ENCODE measurements at places on chromosomes 4 and X. TPM values are rescaled to one million over a fixed set of nuclear protein-coding genes. Genes with fewer than 3 reads are reported as not detected.
A peak's percentile ranks its signal among the peaks of the same experiment; 100 is the strongest.

GRCh38 chr4:25160714-25161592 lies 704 bp upstream of the SEPSECS start:
- peak; percentile 15 for DNase-seq

DNA sequence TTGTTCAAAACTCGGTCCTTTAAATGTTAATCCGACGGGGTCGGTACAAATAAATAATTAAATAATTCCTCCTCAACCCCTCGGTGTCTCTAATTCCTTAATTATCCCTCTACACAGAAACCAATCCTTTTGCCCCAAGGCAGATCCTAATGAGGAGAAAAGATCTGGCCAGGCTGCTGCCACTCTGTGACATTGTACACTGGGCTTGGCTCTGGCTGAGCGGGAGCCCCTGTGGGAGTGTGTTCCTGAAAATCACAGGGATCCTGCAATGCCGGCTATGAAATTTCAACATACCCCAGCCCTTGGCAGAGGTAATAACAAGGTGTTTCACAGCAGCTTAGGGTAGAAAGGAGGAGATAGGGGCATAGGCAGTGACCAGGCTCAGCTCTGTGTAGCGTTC lies 96.0 kb downstream of the DHRSX start:
- DNase-seq: no peak

GRCh38 chrX:24241822-24242648 lies 71.8 kb downstream of the SUPT20HL2 start:
- no peak for DNase-seq

GRCh38 chr4:121256887-121257466 lies 92.9 kb upstream of the TNIP3 start:
- no peak for DNase-seq

GRCh38 chr4:145815027-145815612 lies 123.5 kb downstream of the ZNF827 start:
- no peak for DNase-seq

The BEND4 gene
- 0.22 TPM for total RNA-seq

GRCh38 chr4:155047755-155048154 lies 160.7 kb upstream of the NPY2R start:
- DNase-seq: no peak

DNA sequence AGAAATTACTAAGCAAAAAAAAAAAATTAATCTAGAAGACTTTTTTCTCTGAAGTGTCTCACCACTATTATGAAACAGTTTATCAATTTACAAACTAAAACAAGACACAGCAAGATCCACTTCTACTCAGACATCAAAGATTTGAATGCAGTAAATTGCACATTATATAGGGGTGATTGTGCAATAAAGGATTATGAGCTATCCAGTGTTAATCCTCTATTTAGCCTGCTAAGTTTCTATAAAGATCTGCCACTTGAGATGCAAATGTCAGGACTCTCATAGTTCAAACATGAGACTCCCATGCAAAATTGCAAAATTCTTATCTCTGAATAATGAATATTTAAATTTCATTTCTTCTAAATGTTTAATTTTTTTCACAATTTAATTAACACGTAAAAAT lies 2.2 kb downstream of the TECRL start:
- no peak for DNase-seq

- DNase-seq: no peak
These were observed 16.7 kb upstream of the ACOT9 start for GRCh38 chrX:23759821-23760220.

The TMEM47 gene
- total RNA-seq: 34.7 TPM

DNA sequence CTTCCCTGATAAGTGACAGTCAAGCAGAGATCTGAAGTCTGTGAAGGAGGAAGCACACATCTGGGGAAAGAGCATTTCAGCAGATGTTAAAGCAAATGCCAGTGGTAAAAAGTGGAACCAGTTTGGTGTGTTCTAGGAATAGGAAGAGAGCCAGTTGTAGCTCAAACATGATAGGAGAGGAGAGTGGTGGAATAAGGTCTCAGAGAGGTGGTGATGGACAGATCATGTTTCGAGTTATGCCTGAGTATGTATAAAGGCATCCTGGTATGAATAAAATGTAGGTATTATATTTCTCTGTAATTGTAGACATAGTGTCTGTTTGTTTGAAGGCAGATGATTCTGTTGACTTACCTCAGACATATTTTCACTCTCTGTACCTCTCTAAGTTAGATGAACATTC lies 89.1 kb downstream of the LARP7 start:
- no peak for DNase-seq

The ZCCHC12 gene
- total RNA-seq: not detected

- DNase-seq: peak; percentile 76
These were observed 28.7 kb downstream of the CLDN34 start for GRCh38 chrX:9995855-9996339.

- no peak for DNase-seq
These were observed 10.0 kb downstream of the LAGE3 start for GRCh38 chrX:154469114-154469513.

GRCh38 chr4:182894681-182895275 lies 22.4 kb downstream of the DCTD start:
- DNase-seq: no peak

DNA sequence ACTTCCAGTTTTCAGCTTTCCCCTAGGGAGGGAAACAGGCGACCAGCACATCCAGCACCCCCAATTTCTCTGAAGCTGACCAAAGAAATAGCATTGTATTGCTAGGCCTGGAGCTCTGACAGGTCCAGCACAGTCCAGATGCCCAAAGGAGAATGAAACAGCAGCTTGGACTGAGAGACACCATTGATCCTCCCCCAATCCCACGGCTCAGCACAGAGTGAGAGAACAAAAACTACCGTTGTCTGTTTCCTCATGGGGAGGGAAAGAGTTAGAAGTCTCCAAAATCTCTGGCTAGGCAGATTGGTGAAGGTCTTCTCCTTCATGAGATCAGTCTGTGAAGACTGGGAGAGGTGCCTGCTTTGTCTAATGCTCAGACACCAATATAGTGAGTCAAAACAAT lies 8.6 kb downstream of the TCEAL7 start:
- no peak for DNase-seq

The CXorf58 gene
- total RNA-seq: 1.5 TPM

- no peak for DNase-seq
These were observed 24.1 kb upstream of the ZDHHC15 start for GRCh38 chrX:75546724-75547511.

The SPANXD gene
- total RNA-seq: not detected

DNA sequence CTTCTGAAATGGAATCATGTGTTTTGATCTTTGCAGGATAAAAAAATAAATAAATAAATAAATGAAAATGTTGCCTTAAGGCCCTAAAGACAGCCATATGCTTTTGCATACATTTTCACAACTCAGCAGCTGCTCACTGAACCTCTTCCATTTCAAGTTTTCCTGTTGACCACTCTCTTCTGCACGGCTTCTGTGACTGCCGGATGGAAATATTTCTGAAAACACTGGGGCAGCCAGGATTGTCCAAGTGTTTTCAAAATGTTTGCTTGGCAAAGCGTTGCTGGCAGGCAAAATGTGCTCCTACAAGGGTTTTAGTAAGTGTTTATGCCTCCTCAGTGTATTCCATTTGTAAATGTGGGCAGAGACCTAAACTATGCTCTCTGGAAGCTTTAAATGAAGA lies 208.1 kb upstream of the IL1RAPL1 start:
- DNase-seq: no peak

The F9 gene
- not detected for total RNA-seq

GRCh38 chrX:111199505-111199904 lies 70.8 kb downstream of the CAPN6 start:
- DNase-seq: no peak

GRCh38 chr4:173246719-173247118 lies 78.1 kb downstream of the GALNT7 start:
- no peak for DNase-seq

DNA sequence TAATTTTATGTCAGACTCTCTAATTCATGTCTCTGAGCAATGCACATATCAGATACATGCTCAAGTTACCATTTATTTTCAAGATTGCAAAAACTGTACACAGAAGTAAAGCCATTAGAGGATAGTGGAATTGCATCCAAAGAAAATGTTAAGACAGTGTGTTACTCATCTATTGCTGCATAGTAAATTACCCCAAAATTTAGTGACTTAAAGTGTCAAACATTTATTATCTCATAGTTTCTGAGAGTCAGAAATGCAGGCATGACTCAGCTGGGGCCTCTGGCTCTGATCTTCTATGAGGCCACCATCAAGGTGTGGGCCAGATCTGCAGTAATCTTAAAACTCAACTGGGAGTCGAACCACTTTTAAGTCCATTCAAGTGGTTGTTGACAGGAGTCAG lies 275.2 kb downstream of the QDPR start:
- no peak for DNase-seq

DNA sequence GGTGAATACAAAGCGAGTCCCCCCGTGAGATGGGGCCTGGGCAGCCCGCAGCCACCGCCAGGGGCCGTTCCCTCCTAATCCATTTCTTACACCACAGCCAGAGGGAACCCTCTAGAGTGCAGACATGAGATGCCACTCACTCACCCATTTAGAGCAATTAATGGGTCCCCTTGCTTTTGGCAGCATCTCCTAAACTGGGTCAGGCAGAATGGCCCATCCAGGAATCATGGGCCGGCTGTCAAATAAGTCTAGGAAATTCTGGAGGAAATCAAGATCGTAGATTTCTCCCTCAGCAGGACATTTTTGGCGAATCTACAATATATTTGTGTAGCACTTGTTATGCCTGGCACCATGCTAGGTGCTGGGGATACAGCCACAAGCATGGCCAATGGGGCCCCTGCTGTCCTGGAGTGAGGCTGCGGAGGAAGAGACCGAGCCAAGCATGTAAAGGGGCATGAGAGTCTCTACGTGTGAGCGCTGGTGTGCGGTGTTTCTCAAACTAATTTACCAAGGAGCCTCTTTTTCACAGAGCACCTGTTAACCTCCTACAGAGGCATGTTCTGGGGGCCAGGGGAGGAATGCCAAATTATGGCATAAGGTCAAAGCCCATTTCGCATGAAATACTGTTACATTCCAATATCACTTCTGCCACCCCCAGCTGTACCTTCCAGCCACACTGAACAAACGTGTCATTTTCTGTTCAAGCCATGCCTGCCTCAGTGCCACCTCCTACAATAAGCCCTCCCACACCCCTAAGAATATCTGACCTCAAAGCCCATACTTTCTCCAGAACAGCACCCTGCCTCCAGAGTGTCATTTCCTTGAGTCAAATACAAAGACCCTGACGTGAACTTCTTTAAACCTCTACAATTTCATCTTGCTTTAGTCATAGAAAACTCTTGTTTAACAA lies 28.1 kb upstream of the JAKMIP1 start:
- no peak for DNase-seq

GRCh38 chr4:68129793-68130192 lies at the start of gene TMPRSS11F:
TSS of gene TMPRSS11F (minus strand) at chr4:68129869. CDS start at chr4:68129820, 49 bp downstream.
- DNase-seq: no peak

DNA sequence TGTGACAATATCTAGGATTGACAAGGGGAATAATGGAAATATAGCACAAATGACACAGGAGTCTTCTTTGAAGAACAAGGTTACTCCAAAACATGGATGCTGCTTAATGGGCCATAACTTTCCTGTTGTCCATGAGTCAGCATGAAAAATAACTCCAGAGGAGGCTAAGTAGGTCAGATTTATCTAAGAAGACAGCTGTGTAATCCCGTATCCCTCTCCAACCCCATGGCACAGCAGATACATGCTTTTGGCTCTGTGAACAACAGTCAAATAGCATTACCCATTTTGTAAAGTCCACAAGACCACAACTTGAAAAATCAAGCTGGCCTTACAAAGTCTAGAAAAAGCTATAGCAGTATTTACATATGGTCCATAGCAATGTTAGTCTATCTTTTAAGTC lies 2.1 kb upstream of the TMEM131L start:
- DNase-seq: no peak

- DNase-seq: no peak
These were observed 46.1 kb downstream of the PJA1 start for GRCh38 chrX:69119122-69119521.

DNA sequence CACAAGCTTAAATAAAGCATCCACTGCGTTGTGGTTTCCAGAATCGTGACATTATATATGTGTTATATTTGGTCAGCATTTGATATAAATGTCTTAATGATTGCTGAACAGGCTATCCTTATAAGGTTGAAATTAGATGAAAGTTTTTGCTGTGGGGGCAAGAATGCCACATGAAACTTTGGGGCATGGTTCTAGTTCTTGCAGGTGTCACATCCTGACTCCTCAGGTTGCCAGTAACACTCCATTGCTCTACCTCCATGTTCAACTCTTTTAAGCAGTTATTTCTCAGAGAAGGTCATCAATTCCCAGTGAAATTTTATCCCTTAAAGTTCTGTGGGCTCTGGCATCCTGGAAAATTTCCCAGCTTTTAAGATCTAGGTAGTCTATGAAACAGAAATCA lies 33.7 kb downstream of the NFKB1 start:
- no peak for DNase-seq

The FAM47A gene
- total RNA-seq: not detected

The CCDC110 gene
- not detected for total RNA-seq

- peak; percentile 10 for DNase-seq
These were observed 2.2 kb downstream of the PDE5A start for GRCh38 chr4:119626420-119626819.

The IL1RAPL1 gene
- total RNA-seq: 10.9 TPM

GRCh38 chr4:181225616-181226261 lies 1017.5 kb upstream of the TENM3 start:
- DNase-seq: no peak

The ANOS1 gene
- total RNA-seq: 7.5 TPM

The RHOXF2 gene
- total RNA-seq: not detected

The NLRP2B gene
- total RNA-seq: not detected

DNA sequence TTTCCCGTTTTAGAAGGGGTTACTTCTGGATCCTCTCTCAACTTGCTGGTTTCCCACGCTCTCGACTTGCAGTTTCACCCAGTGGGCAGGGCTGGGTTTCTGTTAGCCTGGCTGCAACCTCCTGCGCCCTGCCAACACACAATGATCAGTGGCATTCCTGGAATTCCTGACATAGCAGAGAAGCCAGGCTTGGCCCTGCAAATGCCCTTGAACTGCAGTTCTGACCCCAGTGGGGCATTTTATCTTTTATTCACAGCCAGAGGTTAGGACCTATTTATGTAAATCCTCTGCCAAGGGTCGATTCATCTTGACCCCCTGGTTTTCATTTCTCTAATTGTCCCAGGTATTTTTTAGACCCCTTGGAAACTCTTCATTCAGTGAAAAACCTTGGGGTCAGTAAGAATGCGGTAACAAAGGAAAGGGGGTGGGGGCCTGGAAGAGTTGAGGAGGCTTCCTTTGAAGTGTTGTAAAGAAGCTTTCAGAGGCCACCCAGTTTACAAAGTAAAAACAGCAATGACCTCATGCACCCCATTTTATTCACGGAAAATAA lies 217.6 kb downstream of the ZNF674 start:
- DNase-seq: no peak

- no peak for DNase-seq
These were observed at the start of gene HS6ST2 for GRCh38 chrX:132958091-132958703. TSS of gene HS6ST2 (minus strand) at chrX:132958629.

The SATL1 gene
- not detected for total RNA-seq

- DNase-seq: no peak
These were observed 20.1 kb downstream of the HTT-AS start for GRCh38 chr4:3054169-3054759.

GRCh38 chr4:151197247-151197646 lies 79.7 kb upstream of the PRSS48 start:
- DNase-seq: peak; percentile 38

The ZGRF1 gene
- 9.4 TPM for total RNA-seq

The ADGRL3 gene
- 51.3 TPM for total RNA-seq

The FNIP2 gene
- total RNA-seq: 61.5 TPM
